GM19239 (cell line): ENCODE measurements at places on chromosomes 3 and 15.

- no peak for DNase-seq
Observed at GRCh38 chr3:138455801-138456716, 21.6 kb downstream of the ESYT3 start.

DNA sequence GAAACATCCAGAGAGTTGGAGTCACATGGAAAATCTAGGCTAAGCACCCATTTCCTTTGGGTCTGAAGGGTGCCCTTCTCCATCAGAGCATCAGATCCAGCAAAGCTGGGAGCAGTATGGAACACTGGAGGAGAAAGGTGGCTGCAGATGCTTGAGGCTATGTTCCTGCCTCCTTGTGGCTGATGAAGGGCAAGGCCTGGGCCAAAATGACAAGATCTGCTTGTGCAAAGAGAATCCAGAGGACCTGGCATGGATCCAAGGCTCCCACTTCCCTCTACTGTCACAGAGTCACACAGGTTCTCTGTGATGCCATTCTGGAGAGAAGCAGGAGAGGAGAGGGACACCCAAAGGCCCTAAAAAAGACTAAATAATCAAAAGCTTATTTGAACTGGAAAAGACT, 9.2 kb upstream of the ATP8B4 start:
- no peak for DNase-seq

GRCh38 chr15:31111091-31111647, 9.6 kb upstream of the TRPM1 start:
- no peak for DNase-seq

DNA sequence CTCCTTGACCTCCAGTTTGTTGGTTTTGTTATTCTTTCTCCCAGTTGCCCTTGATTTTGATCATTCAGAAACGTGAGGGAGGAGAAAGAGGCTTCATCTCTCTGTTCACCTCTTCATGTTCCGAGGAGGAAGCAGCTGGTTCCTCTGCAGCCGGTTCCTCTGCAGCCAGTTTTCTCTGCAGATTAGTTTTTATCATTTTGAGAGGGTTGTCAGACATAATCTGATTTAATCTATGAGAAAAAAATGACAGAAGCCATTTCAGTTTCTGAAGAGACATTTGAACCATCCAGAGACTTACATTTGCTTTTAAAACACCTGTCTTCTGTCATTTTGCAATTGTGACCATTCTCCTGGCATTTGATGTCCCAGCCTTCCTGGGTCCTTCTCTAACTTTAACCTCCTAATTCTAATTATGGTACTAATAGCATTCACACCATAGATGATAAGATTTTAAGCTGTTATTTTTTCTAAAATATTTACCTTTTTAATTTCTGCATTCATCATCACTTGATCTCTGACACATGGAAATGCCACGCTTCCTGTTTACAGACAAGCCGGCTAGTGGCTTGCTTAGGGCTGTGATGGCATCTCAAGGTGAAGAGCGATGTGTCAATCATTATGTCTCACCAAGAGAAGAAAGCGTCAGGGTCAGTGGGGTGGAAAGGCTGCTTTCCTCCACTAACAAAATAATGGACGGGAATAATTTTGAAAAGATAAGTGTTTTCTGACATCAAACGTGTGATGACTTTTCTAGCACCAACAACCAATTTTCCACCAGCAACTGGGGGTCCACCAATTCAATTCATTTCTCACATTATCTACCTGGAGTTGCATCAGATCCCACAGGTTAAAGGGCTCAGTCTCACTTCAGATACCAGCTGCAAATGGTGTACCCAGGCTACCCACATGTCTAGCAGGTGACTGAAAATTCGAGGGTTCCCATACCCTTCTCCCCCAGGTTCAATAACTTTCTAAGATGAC, 76.4 kb downstream of the CHRNA7 start:
- DNase-seq = no peak

GRCh38 chr3:65685621-65686235, 353.0 kb downstream of the MAGI1 start:
- DNase-seq = no peak

GRCh38 chr3:143367171-143367570, 247.6 kb downstream of the CHST2 start:
- no peak for DNase-seq

DNA sequence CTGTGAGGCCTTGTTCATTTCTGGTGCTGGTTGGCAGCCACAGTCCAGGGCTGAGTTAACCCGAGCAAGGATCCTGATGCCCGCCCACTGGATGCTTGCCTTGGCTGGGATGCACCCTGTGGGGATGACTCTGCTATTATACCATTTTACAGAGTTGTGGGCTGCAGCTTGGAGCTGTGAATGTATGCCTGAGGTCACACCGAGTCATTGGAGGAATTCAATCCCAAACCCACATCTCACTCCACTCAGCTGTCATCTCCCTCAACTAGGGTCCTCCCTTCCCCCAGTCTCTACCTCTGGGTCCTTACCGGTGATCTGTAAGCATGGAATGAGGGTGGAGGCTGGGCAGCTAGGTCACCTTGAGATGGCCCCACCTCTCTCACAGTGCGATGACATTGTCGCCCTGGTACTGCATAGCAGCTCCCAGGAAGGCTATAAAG, 22.1 kb downstream of the MAPKAPK3 start:
- DNase-seq = no peak

GRCh38 chr3:32593903-32594525, 23.4 kb upstream of the DYNC1LI1 start:
- no peak for DNase-seq

DNA sequence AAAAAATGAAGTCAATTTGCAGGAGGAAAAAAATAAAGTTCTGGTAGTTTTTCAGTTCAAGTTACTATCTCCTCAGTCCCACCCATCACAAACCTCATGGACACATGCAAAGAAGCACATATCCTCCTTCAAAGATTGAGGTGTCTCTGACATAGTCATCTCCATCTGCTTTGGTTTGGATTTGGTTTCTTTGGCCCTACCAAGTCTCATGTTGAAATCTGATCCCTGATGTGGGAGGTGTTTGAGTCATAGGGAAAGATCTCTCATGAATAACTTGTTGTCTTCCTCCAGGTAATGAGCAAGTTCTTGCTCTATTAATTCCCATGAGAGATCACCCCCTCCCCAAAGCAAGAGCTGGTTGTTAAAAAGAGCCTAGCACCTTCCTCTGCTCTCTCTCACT, 446.8 kb downstream of the IGSF11 start:
- no peak for DNase-seq

DNA sequence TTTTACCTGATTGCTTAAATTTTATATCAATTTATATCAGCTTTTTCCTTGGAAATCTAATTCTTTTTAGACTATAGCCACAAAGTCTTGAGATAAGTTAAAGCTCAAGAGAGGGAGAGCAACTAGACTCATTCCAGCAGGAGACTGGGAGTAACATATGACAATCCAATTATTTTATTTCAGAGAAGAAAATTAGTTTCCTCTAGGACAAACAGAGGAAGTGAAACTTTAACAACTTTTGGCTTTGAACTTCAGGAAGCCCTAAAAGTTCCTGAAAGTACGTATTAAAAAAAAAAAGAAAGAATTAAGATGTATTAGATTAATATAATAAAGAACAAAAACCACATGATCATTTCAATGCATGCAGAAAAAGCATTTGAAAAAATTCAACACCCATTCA, 13.9 kb upstream of the UBE2E2 start:
- DNase-seq = no peak
